ENCODE measurements at places on chromosomes 2 and 18. TPM values are rescaled to one million over a fixed set of nuclear protein-coding genes. Genes with fewer than 3 reads are reported as not detected.

VAMP8 gene
- polyA plus RNA-seq = 70.0 TPM

UBR3 gene
- polyA plus RNA-seq = 45.2 TPM

HTR2B gene
- polyA plus RNA-seq = 0.61 TPM

FIGN gene
- polyA plus RNA-seq = 9.0 TPM

LCT gene
- 0.12 TPM for polyA plus RNA-seq

PSMA8 gene
- polyA plus RNA-seq = not detected

SLC25A52 gene
- polyA plus RNA-seq = not detected

CBLN2 gene
- 7.0 TPM for polyA plus RNA-seq

ZEB2 gene
- 273 TPM for polyA plus RNA-seq

DLGAP1 gene
- polyA plus RNA-seq = 1.8 TPM

RGPD3 gene
- polyA plus RNA-seq = 0.09 TPM

EFR3B gene
- polyA plus RNA-seq = 6.5 TPM

C2orf66 gene
- polyA plus RNA-seq = 0.18 TPM

GALNT13 gene
- 8.8 TPM for polyA plus RNA-seq

SERPINB13 gene
- polyA plus RNA-seq = not detected

SULT1C2 gene
- 30.4 TPM for polyA plus RNA-seq

RAPGEF4 gene
- 17.8 TPM for polyA plus RNA-seq

CRYGD gene
- polyA plus RNA-seq = not detected

SLC11A1 gene
- 0.73 TPM for polyA plus RNA-seq

GRB14 gene
- 77.4 TPM for polyA plus RNA-seq

UGT1A8 gene
- not detected for polyA plus RNA-seq

SLC9A4 gene
- not detected for polyA plus RNA-seq

METTL21A gene
- polyA plus RNA-seq = 37.2 TPM

CTAGE1 gene
- polyA plus RNA-seq = not detected

ABCB11 gene
- not detected for polyA plus RNA-seq

CD207 gene
- polyA plus RNA-seq = not detected

RRM2 gene
- 76.4 TPM for polyA plus RNA-seq

SF3B1 gene
- 680 TPM for polyA plus RNA-seq

KLHL30 gene
- polyA plus RNA-seq = 0.19 TPM

ASB18 gene
- polyA plus RNA-seq = 0.18 TPM

SGO2 gene
- 19.8 TPM for polyA plus RNA-seq

CRYGC gene
- polyA plus RNA-seq = not detected

NOL4 gene
- 3.0 TPM for polyA plus RNA-seq

SLC9A2 gene
- 0.04 TPM for polyA plus RNA-seq

LYPD6 gene
- polyA plus RNA-seq = 17.1 TPM

KHK gene
- 4.6 TPM for polyA plus RNA-seq

RGPD4 gene
- 0.03 TPM for polyA plus RNA-seq

IL36B gene
- polyA plus RNA-seq = not detected

PCARE gene
- polyA plus RNA-seq = 0.04 TPM

CCL20 gene
- 0.52 TPM for polyA plus RNA-seq

CDH2 gene
- polyA plus RNA-seq = 9.2 TPM

CFAP65 gene
- 3.9 TPM for polyA plus RNA-seq

NYAP2 gene
- polyA plus RNA-seq = 0.05 TPM

ADGRF3 gene
- polyA plus RNA-seq = 0.88 TPM

NMS gene
- polyA plus RNA-seq = not detected

LYG1 gene
- 1.7 TPM for polyA plus RNA-seq

PROC gene
- 5.5 TPM for polyA plus RNA-seq

CAB39 gene
- polyA plus RNA-seq = 61.6 TPM

C2orf78 gene
- polyA plus RNA-seq = not detected

CCDC68 gene
- polyA plus RNA-seq = 62.2 TPM

GCKR gene
- polyA plus RNA-seq = 2.3 TPM

CCDC85A gene
- polyA plus RNA-seq = 1.7 TPM

CYBRD1 gene
- polyA plus RNA-seq = 84.1 TPM

ESPNL gene
- polyA plus RNA-seq = 8.8 TPM

STAT4 gene
- polyA plus RNA-seq = 11.0 TPM

NPAS2 gene
- polyA plus RNA-seq = 30.3 TPM
